ENCODE measurements at places on chromosomes 6 and 20. TPM values are rescaled to one million over a fixed set of nuclear protein-coding genes. Genes with fewer than 3 reads are reported as not detected.

GRCh38 chr6:106085984-106086813 is at the start of gene PRDM1:
Gene PRDM1, plus strand, starts transcription at chr6:106086336. Its CDS starts 218 bp downstream, at chr6:106086554.
- DNase-seq, result peak; percentile 92

- no peak for DNase-seq
Observed at GRCh38 chr6:94278146-94278545, 858.8 kb upstream of the EPHA7 start.

- DNase-seq, result no peak
Observed at GRCh38 chr6:150835620-150836019, 29.9 kb upstream of the MTHFD1L start.

Gene MAS1
- total RNA-seq, result not detected

DNA sequence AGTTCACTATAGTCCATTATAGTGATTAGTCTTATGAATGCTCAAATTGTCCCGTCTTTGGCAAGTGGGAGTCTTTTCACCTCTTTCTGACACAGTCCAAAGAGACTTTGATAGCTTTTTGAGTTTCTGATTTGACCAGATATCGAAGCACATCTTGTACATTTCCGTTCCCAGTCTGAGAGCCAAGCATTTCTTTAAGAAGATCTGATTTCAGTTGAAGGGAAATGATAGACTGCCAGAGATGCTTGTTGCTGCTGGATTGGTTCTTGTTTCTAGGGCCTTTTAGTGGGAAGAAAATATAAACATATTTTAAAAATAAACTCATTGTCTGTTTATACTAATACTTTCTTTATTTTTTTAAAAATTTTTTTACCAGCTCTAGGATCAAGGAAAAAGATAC is 54.1 kb upstream of the IER3 start:
- DNase-seq, result no peak

DNA sequence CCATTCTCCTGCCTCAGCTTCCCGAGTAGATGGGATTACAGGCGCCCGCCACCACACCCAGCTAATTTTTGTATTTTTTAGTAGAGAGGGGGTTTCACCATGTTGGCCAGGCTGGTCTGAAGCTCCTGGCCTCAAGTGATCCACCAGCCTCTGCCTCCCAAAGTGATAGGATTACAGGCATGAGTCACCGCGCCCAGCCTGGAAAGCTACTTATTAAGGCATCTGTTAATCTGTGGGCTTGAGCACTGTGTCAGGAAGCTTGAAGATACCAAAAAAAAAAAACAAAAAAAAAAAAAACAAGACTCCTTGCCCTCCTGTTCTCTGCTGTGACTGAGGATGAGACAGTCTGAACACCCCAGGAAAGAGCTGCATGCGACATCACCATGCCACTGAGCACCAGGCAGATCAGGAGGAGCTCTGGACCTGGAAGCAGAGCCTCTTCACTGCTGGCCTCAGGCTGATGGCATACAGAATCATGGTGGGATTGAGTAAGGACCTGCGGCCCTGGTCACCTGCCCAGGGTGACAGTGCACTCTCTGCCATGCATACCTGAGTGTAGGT is 166.5 kb upstream of the SNX9 start:
- no peak for DNase-seq

GRCh38 chr6:15283986-15284361 is 38.1 kb downstream of the JARID2 start:
- DNase-seq, result no peak

DNA sequence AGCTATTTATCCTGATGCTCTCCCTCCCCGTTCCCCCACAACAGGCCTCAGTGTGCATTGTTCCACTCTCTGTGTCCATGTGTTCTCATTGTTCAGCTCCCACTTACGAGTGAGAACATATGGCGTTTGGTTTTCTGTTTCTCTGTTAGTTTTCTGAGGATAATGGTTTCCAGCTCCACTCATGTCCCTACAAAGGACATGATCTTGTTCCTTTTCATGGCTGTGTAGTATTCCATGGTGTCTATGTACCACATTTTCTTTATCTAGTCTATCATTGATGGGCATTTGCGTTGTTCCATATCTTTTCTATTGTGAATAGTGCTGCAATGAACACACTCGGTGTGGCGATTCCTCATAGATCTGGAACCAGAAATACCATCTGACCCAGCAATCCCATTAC is 225.9 kb upstream of the CDH4 start:
- no peak for DNase-seq

DNA sequence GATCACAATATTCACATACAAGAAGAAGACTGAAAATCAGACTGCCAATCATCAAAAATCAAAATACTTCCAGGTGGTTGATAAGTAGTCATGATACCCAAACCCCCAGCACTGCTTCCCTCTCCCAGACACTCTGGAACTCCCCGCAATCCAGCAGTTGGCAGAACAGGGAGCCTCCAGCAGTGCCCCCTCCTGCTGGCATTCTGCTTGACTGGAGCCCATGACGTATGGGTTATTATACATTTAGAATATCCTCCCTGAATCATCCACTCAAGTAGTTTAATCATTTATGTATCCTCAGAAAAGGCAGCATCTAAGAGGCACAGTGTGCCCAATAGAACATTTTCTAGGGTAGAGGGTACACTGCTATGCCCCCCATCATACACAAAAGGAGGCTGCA is 9.3 kb upstream of the OGFRL1 start:
- DNase-seq, result no peak

- DNase-seq, result no peak
Observed at GRCh38 chr6:68978411-68978810, 343.3 kb downstream of the ADGRB3 start.

GRCh38 chr20:18802012-18802634 is 11.5 kb upstream of the SCP2D1 start:
- DNase-seq, result no peak

Data from esophagus muscularis mucosa (tissue), 4 donors.